Small intestine (tissue), 16 donors: ENCODE measurements at places on chromosomes 11 and 22.

DNA sequence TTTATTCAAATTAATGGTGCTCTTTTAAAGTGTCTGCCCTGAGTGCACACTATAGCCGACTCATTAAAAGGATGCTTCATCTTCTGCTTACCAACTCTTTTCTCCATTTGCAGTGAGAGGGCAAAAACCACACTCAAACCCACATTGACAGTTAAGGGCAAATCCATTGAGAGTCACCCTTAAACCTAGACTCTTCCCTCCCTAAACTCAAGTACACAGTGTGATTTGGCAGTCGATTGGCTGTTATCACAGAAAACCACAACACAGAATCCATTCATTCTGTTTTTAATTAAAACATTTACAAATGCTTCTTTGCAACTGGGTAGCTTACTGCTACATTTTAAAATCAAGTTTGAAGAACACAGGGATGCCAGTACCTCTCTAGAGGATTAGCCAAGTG, 120.0 kb downstream of the CADM1 start:
- peaks cover 1% of the 10 kb centered on the region for H3K27me3 ChIP-seq
- no peaks in the 10 kb centered on the region for H3K36me3 ChIP-seq
- H3K4me3 ChIP-seq, result no peak overlapping the region
- no peaks in the 10 kb centered on the region for H3K4me1 ChIP-seq

- H3K36me3 ChIP-seq, result no peaks in the 10 kb centered on the region
- H3K27ac ChIP-seq, result no peak overlapping the region
- no peaks in the 10 kb centered on the region for H3K27me3 ChIP-seq
- H3K4me1 ChIP-seq, result no peaks in the 10 kb centered on the region
- DNase-seq, result no peak
Measured at GRCh38 chr11:21965221-21965620, 227.7 kb upstream of the ANO5 start.

GRCh38 chr22:21445437-21446127, 21.6 kb upstream of the TMEM191C start:
- no peak for DNase-seq
- no peaks in the 10 kb centered on the region for H3K4me1 ChIP-seq
- no peaks in the 10 kb centered on the region for H3K36me3 ChIP-seq
- H3K27ac ChIP-seq, result no peak overlapping the region
- H3K27me3 ChIP-seq, result no peaks in the 10 kb centered on the region
- H3K4me3 ChIP-seq, result no peak overlapping the region

DNA sequence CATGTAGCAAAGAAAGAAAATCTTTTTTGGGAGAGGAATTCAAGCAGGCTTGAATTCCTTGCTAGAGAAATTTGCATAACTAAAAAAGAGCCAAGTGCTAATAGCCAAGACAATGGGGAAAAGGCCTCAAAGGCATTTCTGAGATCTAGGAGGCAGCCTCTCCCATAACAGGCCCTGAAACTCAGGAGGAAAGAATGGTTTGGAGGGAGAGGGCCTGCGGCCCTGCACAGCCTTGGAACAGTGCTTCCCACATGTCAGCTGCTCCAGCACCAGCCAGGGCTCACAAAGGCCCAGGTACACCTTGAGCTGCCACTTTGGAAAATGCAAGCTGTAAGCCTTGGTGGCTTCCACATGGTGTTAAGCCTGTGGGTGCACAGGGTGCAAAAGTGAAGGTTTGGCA, 55.5 kb upstream of the TSPAN18 start:
- no peak for DNase-seq
- no peak overlapping the region for H3K4me3 ChIP-seq
- peaks cover 7% of the 10 kb centered on the region for H3K27me3 ChIP-seq
- H3K4me1 ChIP-seq, result no peaks in the 10 kb centered on the region
- no peak overlapping the region for H3K27ac ChIP-seq

GRCh38 chr22:20247010-20247505, 21.1 kb downstream of the RTN4R start:
- no peak overlapping the region for H3K27ac ChIP-seq
- no peaks in the 10 kb centered on the region for H3K36me3 ChIP-seq
- no peak overlapping the region for H3K4me3 ChIP-seq
- no peaks in the 10 kb centered on the region for H3K27me3 ChIP-seq

DNA sequence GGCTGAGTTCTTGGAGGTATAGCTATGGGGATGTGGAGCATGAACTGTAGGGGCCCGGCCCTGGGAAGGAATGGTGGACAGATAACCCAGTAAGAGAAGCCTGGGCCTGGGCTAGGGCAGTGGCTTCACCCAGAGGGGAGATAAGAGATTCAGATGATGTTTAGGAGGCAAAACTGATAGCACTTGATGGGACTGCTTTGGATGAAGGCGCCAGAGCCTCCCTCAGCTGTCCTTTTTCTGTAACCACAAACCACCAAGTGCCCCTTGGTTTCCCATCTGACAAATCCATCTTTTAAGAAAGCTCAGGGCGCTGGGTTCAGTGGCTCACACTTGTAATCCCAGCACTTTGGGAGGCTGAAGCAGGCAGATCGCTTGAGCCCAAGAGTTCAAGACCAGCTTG, 23.4 kb downstream of the RELT start:
- no peaks in the 10 kb centered on the region for H3K27me3 ChIP-seq
- H3K36me3 ChIP-seq, result no peaks in the 10 kb centered on the region
- no peak overlapping the region for H3K27ac ChIP-seq
- no peak for DNase-seq

DNA sequence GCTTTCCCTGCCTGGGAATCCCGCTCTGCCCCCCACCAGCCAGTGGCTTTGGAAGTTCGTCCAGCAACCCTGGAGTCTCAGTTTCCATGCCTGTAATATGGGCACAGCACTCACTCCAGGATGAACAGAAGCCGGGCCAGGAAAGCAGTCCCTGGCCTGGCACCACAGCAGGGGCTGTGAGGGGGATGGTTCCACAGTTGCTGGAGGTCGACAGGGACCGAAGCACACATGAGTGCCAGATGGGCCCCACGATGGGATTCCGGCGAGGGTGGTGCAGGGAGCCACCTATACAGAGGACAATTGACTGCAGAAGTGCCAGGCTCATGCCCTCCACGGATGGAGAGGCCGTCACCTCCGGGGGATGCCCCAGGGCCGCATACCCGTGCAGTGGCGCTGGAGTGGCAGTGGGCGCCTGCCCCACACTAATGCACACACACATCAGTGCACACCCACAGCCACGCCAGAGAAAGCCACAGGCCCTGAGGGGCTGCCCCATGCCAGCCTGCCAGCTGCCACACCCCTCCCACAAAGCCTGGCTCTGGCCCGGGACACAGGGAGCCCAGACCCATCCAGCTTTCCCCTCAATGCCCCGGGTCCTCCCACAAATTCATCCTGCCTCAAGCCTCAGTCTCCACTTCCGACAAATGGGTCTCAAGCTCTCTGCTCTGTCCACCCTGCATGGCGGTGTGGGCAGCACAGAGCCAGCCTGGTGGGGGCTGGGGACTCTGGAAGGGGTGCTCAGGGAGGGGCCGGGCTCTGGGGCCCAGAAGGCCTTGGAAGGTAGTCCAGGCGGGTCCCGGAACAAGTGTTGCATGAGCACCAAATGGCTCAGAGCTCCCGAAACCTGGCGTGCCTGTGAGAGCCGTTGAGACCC, 9.7 kb downstream of the ASCL2 start:
- DNase-seq, result no peak
- H3K27me3 ChIP-seq, result no peaks in the 10 kb centered on the region
- H3K27ac ChIP-seq, result no peak overlapping the region
- peaks cover 29% of the 10 kb centered on the region for H3K4me1 ChIP-seq

- H3K36me3 ChIP-seq, result peaks cover 69% of the 10 kb centered on the region
- H3K27ac ChIP-seq, result no peak overlapping the region
- no peak for DNase-seq
- no peak overlapping the region for H3K4me3 ChIP-seq
Measured at GRCh38 chr11:47467357-47467756, 18.4 kb upstream of the RAPSN start.

DNA sequence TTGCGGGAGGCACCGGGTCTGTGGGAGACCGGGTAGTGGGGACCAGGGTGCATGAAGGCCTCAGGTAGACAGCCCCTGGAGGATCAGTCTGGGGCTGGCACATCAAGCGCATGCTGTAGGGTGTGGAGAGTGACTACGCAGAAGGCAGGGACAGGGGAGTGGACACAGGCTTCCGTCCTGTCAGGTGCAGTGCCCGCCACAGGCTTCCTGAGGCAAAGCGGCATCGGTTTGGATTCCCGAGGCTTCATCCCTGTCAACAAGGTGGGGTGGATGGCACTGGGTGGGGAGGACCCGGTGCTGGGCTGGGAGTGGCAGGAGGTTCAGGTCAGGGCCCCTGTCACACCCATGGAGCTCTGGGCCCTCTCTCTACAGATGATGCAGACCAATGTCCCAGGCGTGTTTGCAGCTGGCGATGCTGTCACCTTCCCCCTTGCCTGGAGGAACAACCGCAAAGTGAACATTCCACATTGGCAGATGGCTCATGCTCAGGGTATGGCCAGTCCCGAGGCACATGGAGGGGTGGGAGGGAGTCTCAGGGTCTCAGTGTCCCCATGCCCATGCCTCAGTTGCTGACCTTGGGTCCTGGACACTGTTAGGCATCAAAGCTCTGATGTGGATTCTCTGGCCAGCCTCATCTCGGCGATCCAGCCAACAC, 4.5 kb upstream of the LZTR1 start:
- H3K4me1 ChIP-seq, result peaks cover 25% of the 10 kb centered on the region
- H3K27ac ChIP-seq, result no peak overlapping the region
- H3K4me3 ChIP-seq, result no peak overlapping the region
- no peak for DNase-seq
- no peaks in the 10 kb centered on the region for H3K36me3 ChIP-seq

GRCh38 chr11:1559111-1559951, 12.7 kb downstream of the DUSP8 start:
- H3K4me3 ChIP-seq, result no peak overlapping the region
- H3K4me1 ChIP-seq, result no peaks in the 10 kb centered on the region
- H3K27ac ChIP-seq, result peak overlapping the region; percentile 83
- DNase-seq, result peak; percentile 94

DNA sequence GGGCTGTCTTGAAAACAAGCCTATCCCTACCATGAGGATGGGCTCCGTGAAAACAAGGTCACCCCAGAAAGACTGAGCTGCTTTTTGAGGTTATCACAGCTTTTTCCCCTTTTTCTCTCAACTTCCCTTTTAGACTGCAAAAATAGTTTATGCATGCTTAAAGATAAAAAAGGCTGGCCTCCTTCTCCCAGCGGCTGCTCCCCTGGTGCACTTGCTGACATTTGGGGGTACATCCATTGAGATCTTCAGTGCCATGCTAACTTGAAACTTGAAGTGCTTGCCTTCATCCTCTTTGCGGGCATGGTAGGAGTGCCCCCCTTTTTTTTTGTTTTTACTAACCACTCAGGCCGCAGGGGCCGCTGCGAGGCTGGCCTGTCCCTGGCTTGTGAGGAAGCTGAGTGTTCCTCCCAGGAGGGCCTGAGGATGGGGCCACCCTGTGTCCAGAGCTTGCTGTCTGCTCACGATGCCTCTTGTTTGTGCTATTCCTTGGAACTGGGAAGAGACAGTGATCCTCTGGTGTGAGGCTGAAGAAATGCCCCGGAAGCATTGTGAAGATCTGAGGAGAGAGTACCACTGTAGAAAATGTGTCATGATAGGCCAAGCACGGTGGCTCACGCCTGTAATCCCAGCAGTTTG, 2.2 kb downstream of the TANGO2 start:
- H3K4me1 ChIP-seq, result peaks cover 15% of the 10 kb centered on the region
- peaks cover 23% of the 10 kb centered on the region for H3K36me3 ChIP-seq
- H3K27me3 ChIP-seq, result no peaks in the 10 kb centered on the region
- DNase-seq, result no peak
- H3K4me3 ChIP-seq, result no peak overlapping the region

DNA sequence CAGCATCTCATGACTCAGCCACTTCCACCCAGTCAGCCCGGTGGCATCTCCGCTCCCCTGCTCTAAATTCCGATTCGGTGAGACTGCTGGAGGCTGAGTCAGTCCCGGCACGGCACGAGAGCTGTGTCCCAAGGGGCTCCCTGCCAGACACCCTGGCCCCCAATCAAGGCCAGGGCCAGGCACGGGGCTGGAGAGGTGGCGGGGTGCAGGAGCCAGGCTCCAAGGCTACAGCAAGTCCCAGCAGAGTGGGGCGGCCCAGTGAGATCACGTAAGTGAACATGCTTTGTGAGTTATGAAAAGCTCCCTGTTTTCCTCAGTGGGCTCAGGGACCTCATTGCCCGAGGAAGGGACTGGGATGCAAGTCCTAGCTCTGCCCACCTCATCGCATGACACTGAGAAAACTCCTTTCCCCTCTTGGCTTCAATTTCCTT, 3.0 kb downstream of the C11orf68 start:
- DNase-seq, result no peak
- H3K4me3 ChIP-seq, result no peak overlapping the region
- peaks cover 3% of the 10 kb centered on the region for H3K27me3 ChIP-seq
- H3K27ac ChIP-seq, result peak overlapping the region; percentile 82
- H3K4me1 ChIP-seq, result peaks cover 23% of the 10 kb centered on the region

DNA sequence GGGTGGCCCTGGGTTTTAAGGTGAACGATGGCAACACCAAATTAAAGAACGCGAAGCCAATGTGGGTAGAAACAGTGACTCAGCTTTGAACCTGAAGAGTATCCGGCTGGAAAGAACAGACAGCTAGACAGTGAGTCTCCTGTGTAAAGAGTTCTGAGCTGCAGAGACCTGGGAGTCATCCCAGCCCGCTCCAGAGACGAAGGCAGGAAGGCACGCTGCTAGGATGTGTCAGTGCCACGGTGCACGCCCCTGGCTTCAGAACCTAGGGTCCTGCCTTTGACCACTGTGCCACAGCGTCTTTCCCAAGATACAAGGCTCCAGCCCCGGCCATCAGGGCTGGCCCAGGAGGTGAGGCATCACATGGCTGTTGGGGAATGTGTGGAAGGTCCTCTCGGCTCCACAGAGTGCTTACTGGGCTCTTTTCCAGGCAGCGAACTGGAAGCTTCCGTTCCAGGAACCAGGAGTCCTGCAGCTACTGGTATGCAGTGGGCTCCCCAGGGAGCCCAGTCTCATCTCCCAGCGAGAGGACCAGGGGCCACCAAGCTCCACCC, 29.9 kb downstream of the LRFN4 start:
- H3K4me3 ChIP-seq, result no peak overlapping the region
- peaks cover 10% of the 10 kb centered on the region for H3K4me1 ChIP-seq
- peaks cover 7% of the 10 kb centered on the region for H3K36me3 ChIP-seq
- H3K27me3 ChIP-seq, result no peaks in the 10 kb centered on the region
- no peak for DNase-seq

- no peaks in the 10 kb centered on the region for H3K4me1 ChIP-seq
- H3K36me3 ChIP-seq, result no peaks in the 10 kb centered on the region
- H3K4me3 ChIP-seq, result no peak overlapping the region
- no peak overlapping the region for H3K27ac ChIP-seq
Measured at GRCh38 chr11:102643941-102644340, 18.8 kb upstream of the MMP20 start.

DNA sequence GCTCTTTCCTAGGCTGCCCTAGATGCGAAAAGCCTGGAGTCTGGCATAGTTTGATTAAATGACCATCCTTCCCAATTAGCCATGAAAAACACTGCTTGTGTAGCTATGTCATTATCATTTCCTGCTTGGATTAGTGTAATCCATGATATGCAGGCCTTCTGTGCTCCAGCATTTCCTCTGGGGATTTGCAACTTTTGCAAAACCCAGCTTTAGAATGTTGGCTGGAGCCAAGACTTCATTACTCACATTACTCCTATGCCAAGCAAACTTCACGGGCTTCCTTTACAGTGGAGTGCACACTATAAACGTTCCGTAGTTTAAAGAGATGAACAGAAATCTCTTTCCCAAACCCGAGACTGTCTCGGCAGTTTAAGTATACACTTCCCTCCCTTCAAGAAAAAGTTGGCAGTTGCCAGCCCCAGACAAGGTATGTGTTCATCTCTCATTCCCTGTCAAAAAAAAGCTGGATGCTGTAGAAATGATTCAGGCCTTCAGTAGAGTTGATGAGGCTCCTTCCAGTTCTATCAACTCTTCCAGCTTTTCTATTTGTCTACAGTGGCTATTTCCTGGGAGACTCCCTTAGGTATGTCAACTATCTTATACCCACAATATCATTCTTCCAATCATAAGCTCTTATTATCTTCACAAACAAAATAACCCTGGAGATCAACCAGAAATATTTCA, 180.0 kb downstream of the MAML2 start:
- no peaks in the 10 kb centered on the region for H3K27me3 ChIP-seq
- H3K27ac ChIP-seq, result no peak overlapping the region
- no peaks in the 10 kb centered on the region for H3K36me3 ChIP-seq
- no peak overlapping the region for H3K4me3 ChIP-seq
